ENCODE measurements at places on chromosomes 5 and 9.

DNA sequence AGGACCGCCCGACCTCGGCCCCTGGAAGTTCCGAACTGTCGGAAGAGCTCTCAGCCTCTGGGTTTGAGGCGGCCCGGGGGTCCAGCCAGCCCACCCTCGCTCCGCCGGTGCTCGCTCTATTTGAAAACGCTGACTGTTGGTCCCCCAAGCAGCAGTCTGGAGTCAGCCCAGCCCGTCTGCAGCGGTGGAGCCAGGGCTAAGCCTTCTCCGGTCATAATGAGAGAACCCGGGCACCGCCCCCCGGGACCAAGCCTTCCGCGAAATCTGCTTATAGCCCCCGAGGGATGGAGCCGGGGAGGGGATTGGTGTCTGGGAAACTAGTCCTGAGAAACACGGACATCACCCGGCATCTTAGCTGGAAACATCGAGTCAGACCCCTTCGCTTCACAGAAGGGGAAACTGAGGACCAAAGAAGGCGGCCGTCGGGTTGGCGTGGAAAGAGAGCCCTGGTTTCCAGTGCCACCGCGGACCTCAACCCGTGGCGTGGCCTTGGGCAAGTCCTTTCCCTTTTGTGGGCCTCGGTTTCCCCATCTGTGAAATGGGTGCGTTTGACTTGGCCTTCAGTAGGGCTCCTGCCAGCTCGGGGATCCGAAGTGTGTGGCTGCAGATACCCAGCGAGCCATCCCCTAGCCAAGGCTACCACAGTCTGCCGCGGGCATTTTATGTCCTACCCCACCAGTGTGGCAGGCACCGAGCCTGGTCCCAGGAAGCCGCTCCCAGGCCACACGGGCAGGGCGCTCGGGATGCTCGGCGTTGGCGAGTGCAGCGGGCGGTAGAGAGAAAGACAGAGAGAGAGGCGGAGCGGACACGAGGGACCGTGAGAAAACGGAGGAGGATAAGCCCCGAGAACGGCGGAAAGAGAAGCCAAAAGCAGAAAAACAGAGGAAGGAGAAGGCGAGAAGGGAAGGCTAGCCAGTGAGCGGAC lies 857 bp downstream of the ADAM19 start:
- peak; percentile 76 for DNase-seq

- DNase-seq = no peak
Measured at GRCh38 chr9:87889882-87890252, 7.2 kb downstream of the SPATA31E1 start.

- peak; percentile 59 for DNase-seq
Measured at GRCh38 chr9:17906176-17906840, 327.4 kb downstream of the SH3GL2 start.

- peak; percentile 35 for DNase-seq
Measured at GRCh38 chr9:132823370-132824145, 54.5 kb downstream of the AK8 start.

- DNase-seq = no peak
Measured at GRCh38 chr5:97918620-97919019, 735.6 kb upstream of the RIOK2 start.

DNA sequence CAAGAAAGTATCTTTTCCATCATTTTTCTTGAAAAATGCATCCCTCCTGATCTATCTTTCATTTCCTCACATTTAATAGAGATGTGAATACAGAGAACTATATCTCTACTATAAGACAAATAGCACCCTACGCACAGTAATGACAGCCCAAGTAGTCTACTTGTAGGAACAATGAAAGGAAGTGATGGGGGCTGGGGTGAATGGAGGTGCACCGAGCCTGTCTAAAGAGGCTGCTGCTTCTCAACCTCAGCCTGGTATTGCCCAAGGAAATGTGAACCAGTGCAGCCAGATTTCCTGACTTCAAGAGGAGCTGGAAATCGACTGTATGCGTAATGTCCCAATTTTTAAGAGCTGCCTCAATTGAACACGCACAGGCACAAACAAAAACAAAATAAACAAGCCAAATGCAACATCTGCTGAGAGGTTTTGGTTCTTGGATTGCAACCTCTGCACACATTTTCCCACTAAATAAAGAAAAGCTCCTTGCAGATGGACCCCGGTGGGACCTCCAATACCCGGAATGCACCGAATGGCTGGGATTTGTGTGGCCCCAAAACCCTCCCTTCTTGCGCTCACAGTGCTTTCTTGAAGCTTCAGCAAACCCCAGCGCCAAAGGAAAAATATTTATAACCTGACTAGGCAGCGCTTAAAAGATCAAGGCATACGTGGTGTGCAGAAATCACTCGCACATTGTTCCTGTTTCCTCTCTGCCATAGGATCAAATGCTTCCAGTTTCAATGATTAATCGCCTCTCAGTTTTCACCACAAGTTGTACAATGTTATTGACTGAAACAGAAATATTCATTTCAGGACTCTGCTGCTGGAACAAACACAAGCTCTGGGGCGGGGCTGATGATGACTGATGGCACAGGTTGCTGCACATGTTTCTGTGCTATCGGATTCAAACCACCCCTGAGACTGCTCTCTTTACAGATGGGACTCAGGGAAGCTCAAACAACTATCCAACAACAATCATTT lies 68.3 kb downstream of the KCNIP1 start:
- no peak for DNase-seq

DNA sequence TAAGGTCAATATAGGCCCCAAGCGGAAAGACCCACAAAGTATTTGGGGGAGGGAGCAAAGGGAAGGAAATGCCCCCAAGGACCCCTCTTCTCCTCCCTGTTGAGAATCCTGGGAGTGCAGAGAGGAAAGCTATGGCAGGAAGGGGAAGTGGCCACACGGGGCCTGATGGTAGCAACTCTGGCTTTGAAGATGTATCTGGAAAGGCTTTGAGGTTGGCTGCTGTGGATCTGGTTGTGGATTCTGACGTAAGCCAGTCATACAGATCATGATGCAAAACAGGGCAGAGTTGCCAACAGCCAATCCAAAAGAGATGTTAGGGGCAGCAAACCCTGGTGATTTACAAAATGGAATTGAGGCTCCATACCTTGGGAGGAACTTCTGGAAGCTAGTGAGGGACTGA lies 108.8 kb downstream of the PRKACG start:
- DNase-seq = no peak

GRCh38 chr5:61344187-61344944 lies 12.3 kb downstream of the ZSWIM6 start:
- no peak for DNase-seq

DNA sequence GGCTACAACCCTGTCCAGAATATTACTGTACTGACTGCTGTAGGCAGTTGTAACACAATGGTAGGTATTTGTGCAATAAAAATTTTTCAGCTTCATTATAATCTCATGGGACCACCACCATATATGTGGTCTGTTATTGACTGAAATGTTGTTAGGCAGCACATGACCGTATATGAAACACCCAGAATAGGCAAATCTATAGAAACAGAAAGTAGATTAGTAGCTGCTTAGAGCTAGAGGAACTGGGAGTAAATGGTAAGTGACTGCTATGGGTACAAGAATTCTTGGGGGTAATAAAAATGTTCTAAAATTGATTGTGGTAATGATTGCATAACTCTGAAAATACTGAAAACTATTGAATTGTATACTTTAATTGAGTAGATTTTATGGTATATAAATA lies 185.7 kb downstream of the ESM1 start:
- no peak for DNase-seq

DNA sequence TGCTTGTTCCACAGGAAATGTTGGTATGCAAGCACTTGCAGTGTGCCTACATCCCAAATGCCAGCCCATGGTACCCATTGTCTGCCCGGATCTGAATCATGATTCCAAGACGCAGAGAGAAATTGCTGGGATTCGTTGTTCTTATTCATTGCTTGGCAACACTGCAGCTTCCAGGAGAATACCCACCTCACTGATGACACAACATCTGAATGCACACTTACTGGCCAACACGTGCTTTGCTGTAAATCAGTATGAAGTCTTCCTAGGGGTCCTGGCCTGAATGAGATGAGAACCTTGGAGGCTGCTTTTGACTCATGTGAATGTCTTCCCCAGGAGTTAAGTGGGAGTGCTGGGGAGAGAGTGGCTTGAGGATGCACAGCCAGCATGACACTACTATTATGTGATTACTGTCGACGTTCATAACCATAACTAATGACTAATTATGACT lies 11.6 kb downstream of the SRD5A1 start:
- DNase-seq = no peak

GRCh38 chr5:74541381-74541781 lies 99.1 kb downstream of the ENC1 start:
- no peak for DNase-seq

DNA sequence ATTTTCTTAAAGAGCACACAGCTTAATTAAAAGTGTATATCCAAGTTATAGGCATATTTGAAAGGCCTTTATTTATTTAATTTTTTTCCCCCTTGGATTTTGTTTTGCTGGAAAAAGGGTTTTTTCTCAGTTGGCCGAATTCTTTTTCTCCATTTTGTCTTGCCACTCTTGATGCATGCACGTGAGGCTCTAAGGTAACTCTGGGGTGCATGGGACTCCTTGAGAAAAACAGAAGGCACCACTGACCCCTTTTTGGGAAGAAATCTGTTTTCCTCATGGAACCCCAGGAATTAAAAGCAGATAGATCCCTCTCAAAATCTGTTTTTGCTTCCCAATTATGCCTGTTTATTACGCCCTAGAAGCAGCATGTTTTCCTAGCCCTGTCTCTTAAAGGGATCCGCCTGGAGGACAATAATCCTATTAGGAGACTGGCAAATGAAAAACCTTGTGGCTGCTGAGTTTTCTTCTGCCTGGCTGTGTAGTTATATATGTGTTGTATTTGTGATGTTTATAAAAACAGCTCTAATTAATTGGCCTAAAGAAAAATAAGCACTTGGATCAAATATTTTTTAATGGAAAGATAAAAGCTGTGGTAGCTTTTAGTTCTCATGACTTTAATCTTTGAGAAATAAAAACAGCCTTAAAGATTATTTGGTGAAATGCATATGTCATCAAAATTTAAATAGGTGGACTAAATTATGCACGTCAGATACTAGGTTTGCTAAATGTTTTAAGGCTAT lies 435.1 kb upstream of the CDH9 start:
- no peak for DNase-seq

DNA sequence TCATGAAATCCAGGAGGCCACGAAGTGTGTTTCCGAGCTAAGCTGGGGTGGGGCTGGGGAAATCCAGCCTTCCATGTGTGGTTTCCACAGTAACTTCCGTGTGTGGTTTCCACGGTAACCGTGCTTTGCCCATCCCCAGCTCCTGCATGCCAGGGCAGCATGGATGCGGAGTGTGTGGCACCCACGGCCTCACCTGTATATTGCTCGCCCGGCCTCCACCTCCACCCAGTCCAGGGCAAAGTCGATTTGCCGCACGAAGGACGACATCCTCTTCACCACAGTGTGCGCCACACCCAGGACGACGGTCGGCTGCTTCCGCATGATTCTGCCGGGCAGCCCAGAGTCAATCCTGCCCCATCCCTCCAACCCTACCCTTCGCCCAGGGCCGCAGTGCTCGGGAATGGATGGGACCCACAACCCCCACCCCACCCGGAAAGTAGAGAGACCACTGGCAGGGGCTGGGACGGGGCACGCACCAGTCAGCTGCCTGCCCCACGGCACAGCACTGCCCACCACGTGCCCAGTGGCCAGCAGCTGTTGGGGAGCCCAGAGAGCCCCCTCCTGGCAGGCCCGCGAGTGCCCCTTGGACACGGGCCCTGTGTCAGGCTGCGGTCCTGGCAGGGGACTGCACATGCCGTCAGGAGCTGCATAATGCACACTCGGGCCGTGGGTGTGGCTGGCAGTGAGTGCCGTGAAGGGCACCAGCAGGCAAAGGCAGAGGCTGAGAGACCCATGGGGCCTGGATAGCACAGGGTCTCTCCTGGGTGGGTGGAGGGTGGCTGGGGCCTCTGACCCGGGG lies 39.0 kb upstream of the NSMF start:
- no peak for DNase-seq

- no peak for DNase-seq
Measured at GRCh38 chr5:163838738-163839137, 333.3 kb downstream of the MAT2B start.

GRCh38 chr5:138874241-138874640 lies 894 bp downstream of the LRRTM2 start:
- DNase-seq = no peak

DNA sequence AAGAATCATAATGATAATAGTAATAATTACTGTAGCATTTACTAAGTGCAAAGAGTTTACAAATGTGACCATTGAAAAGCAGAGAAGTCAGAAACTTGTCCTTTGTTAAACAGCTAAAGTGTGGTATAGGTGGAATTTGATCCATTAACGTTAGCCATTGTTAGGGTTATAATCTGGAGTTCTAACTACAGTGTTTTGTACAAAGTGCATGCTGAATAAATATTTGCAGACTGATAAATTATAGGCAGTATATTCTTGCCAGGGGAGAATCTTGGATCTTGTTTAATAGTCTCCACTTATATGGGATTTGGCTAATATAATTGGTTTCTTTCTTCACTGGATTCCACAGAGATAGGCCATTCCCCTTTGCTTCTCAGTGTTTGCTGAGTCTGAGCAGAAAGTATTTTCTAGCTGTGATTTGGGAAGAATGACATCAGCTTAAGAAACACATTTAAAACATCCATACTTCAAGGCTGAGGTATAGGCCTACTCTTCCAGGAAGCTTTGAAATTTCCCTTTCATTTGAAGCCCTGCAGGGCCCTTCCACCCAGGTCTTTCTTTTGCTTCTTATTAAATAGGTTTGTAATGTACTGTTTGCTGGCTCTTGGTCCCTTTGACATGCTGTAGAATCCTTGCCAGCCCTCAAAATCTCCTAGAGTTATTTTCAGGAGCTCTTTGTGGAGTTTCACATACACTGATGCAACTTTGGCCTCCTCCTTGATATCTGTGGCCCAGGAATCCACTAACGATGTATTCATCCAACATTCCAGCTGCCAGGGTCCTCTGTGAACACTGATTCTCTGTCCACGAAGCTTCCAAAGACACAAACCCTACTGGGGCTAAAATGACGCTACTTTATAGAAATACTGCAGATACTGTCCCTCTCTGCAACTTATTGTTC lies 51.4 kb downstream of the ATP10B start:
- DNase-seq = no peak

GRCh38 chr5:150159031-150159430 lies 3.4 kb upstream of the PDGFRB start:
- DNase-seq = no peak

- DNase-seq = peak; percentile 81
Measured at GRCh38 chr5:672329-673160, 20.6 kb downstream of the TPPP start.

- no peak for DNase-seq
Measured at GRCh38 chr5:138755084-138755748, 2.0 kb downstream of the CTNNA1 start.

GRCh38 chr9:38382141-38382540 lies 10.4 kb upstream of the ALDH1B1 start:
- peak; percentile 25 for DNase-seq

DNA sequence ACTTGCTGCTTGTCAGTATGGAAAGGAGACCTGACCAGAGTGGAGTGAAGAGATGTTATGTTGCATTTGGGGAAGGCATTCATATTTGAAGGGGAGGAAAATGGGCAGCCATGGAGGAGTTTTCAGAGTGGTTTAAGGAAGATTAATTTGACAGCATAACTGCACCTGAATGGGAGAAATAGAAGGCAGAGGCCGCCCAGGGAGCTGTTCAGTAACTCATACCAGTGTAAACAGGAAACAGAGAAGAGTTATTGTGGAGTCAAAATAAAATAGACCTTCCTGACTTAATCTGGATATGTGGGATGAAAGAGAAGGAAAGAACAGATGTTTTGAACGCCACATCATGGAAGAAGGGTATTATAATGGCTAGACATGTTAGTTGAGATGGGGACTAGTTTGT lies 13.4 kb downstream of the SLC44A1 start:
- no peak for DNase-seq

- DNase-seq = no peak
Measured at GRCh38 chr5:87997662-87998061, 271.0 kb downstream of the TMEM161B start.

- no peak for DNase-seq
Measured at GRCh38 chr5:115501464-115502210, 42.9 kb downstream of the FEM1C start.
